ENCODE measurements at places on chromosomes 1 and 21. TPM values are rescaled to one million over a fixed set of nuclear protein-coding genes. Genes with fewer than 3 reads are reported as not detected.

GRCh38 chr1:95089650-95090287 lies 17.0 kb upstream of the ALG14 start:
- no peak for DNase-seq

The FAM110D gene
- not detected for total RNA-seq

DNA sequence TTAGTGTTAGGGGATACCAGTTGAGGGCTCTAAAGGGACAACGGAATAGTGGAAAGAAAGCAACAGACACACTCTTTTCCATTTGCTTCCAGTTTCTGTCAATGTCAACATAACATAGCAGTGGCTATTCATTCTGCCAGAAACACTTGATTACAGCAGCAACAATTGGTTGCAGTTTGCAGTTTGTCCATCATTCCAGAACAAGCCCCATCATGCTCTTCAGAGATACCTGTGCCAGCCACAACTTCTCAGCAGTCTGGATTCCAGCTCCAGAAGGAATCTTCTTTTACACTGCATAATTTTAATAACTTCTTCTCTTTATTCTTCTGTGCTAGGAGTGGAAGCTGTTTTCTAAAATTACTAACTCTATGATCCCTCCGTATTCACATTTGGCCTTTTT lies 1521.4 kb downstream of the PLA2G4A start:
- DNase-seq, result no peak

The SLC1A7 gene
- not detected for total RNA-seq

GRCh38 chr1:205481629-205482151 lies 22.8 kb upstream of the CDK18 start:
- DNase-seq, result peak; percentile 19

DNA sequence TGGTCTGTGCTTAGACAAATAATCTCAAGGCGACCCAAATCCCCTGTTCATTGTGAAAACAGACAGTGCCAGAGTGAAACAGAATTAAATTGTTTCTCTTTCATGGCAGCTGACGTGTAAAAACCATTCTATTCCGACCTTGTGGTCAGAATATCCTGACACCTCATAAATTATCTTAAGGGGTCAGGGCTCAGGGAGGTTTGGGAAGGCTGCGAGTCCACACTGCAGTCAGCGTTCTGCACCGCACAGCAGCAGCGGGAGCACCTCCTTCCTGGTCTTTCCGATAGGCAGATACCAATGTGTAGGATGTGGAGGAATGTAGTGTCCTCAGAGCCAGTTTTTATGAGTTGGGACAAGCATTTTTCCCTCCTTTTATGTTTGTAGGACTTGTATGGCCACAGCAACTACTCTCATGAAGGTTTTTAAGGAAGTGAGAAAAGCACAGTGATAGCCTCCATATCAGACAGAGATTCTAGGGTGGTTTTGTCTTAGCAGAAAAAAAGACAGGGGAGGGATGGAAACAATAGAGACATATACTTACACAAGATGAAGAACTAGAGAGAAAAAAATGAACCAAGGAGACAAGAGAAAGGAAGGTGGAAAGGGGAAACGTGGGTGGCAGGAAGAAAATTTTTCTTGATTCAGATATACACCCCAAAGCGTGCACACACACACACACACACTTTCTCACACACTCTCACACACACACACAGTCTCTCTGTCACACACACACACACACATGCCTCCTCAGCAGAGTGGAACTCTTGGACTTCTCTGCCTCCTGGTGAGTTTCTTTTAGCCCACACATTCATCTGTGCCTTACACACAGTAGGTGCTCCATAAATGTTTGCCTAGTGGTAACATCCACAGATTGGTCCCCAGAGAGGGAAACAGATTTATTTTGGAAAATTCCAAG lies 68.6 kb downstream of the NTMT2 start:
- no peak for DNase-seq

DNA sequence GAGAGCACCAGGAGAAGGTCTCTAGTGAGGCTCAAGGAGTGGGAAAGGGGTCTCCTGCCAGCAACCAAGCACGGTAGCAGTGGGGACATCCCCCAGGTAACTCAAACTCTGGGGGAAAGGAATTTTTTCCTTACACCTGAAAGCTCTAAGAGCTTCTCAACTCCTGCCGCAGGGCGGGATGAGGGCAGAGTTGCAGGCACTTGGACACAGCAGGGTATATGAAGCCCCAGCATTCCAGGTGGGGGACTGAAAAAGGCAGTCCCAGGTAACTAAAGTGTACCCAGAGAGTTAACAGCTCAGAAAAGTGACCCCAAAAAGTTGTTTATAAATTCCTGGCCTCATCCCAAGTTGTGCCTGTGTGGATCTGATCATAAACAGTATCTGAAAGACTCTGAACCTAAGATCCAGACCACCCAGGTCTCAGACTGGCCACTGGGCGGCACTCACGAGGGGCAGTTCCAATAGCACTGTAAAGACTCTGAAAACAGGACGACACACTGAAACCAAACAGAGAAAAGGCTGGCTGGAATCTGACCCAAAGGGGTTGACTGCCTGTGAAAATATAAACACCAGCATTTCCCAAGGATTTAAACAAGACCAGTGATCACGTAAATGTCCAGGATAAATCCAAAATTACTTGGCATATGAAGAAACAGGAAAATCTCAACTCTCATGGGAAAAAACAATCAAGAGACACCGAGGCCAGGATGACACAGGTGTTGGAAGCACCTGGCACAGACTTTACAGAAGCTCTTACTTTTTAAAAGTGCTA lies 47.5 kb downstream of the HSF2BP start:
- peak; percentile 25 for DNase-seq

GRCh38 chr1:9279172-9279840 lies 13.4 kb upstream of the SPSB1 start:
- DNase-seq, result peak; percentile 52

The CYP4B1 gene
- total RNA-seq, result not detected

The TCHH gene
- not detected for total RNA-seq

DNA sequence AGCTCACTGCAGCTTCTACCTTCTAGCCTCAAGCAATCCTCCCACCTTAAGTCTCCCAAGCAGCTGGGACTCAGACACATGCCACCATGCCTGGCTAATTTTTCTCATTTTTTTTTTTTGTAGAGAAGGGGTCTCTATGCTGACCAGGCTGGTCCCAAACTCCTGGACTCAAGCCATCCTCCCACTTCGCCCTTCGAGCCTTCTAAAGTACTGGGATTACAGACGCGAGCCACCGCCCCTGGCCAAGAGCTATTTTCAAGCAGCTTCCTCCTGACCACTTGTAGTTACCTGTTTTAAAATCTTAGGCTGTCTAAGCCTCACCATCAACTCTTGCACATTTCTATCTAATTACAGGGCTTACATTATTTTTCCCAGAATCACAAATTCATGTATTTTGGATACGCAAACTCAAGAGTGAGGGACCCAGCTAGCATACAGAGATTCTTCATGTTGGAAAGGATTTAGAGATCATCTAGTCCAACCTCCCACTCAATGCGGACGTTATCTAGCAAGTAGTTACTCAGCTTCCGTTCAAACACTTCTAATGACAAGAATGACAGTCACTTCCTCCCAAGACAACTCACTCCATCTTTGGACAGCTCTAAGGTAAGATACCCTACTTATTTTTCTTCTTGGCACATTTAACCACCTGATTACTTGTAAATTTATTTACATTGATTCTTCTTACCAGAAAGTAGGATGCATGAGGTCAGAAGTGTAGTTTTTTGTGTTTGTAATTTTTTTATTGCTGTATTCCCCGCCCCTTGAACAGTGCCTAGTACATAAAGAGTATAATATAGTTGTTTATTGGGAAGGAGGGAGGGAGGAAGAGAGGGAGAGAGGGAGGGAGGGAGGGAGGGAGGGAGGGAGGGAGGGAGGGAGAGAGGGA lies 65.4 kb downstream of the LUZP1 start:
- DNase-seq, result peak; percentile 36

The UBASH3A gene
- total RNA-seq, result 27.2 TPM

DNA sequence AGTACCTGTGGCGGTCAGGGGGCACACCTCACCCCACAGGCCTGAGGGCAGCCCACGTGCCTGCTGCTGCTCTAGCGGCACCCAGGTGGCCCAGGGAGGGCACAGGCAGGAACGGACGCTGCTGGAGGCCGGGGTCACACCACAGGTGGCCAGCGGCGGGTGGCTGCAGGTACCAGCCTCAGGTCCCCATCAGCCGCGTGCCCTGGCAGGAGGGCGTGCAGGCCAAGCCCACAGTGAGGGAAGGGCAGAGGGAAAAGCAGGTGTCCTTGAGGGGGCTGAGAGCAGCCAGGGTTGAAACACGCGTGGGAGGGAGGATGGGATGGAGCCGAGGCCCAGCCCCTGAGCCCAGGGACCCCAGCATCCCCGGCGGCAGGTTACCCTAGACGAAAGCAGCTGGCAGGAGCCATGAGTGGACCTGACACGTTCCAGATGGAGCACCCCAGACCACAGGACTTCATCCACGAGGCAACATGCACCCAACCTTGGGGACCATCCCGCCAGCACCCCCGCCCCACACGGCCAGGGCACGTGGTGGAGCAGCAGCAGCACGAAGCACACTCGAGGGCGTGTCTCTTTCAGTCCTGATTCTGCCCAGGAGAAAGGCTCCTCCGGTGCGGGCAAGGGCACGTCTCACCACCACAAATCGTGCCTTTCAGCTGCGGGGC lies 3.7 kb downstream of the SLC19A1 start:
- no peak for DNase-seq

DNA sequence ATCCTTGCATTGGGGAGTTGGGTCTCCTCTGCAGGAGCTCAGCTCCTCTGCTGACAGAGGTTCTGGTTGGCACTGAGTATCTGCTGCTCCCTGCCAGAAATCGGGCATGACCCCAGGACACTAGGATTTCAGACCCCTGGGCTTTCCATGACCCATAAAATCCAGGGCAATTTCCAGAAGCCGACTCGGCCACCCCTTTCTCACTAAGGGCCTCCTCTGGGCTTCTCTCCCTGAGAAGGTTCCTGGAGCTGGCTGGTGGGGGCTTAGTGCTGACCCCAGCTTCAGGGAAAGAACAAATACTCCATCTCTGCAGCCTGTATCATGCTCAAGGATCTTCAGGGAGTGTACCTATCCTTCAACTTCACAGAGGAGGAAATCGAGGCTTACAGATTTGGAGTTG lies 603.4 kb downstream of the PTPRU start:
- DNase-seq, result no peak

- DNase-seq, result no peak
These were observed 36.3 kb upstream of the RWDD3 start for GRCh38 chr1:95197616-95198252.

The OR2L8 gene
- not detected for total RNA-seq

The RCAN3 gene
- 71.3 TPM for total RNA-seq

- DNase-seq, result no peak
These were observed 53.6 kb downstream of the ACBD3 start for GRCh38 chr1:226132728-226133503.

Measured in activated CD4-positive, alpha-beta memory T cell treated with anti-CD3 and anti-CD28 coated beads for 36 hours (primary cell).